Brain (organoid and tissue), 16 donors: ENCODE measurements at places on chromosomes 3 and 15. TPM values are rescaled to one million over a fixed set of nuclear protein-coding genes. Genes with fewer than 3 reads are reported as not detected.

DNA sequence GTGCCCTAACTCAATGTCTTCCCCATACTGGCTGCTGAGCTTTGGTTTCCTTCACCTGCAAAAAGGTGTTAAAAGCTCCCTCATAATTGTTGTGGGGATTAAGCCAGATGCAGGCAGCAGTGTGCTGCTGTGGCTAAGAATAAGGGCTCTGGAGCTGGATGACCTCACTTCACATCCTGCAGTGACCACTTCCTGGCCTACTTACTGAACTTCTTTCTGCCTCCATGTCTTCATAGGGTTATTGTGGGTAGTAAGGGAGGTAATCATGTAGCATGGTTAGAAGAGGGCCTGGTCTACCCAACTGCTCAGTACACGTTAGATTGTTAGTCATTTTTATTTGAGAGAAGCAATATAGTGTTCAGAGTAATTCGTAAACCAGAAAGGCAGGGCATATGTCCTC is 18.4 kb downstream of the GYG1 start:
- no peak for DNase-seq

GRCh38 chr3:45776611-45777010 is 19.7 kb downstream of the SLC6A20 start:
- DNase-seq = peak; percentile 40

NTRK3 gene
- polyA plus RNA-seq = 12.5 TPM

DNA sequence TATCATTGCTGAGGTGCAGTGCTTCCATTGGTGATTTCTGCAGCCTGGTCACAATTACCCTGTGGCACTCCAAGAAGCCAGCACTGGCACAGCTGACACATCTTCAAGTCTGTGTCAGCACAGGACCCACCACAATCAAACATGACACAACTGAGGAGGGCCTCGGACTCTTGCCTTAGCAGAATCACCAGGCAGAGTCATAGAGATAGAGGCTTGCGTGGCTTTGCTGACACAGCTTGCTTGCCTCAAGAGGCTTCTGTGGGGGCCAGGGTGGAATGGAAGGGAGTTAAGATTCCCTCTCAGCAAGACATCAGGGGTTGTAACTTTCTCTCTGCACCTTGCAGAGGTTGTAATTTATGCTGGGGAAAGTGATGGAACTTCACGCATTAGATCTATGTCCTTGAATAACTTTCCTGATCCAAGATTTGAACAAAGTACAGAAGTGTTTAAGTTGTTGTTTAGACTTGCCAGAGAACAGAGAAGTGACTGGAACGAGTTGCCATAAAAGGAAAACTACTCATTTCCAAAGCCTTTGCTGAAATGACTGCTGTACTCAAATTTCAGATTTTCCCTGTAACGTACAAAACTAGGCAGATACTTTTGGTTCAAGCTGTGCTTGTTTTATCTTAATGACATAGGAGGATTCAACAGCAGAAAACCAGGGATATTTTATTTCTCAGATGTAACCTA is 170.7 kb downstream of the DIPK2A start:
- DNase-seq = peak; percentile 42

- no peak for DNase-seq
Observed at GRCh38 chr3:182226995-182227394, 515.3 kb downstream of the SOX2 start.
